ENCODE measurements at places on chromosomes 7 and 10. TPM values are rescaled to one million over a fixed set of nuclear protein-coding genes. Genes with fewer than 3 reads are reported as not detected.

The DLG5 gene
- total RNA-seq, result 90.5 TPM

DNA sequence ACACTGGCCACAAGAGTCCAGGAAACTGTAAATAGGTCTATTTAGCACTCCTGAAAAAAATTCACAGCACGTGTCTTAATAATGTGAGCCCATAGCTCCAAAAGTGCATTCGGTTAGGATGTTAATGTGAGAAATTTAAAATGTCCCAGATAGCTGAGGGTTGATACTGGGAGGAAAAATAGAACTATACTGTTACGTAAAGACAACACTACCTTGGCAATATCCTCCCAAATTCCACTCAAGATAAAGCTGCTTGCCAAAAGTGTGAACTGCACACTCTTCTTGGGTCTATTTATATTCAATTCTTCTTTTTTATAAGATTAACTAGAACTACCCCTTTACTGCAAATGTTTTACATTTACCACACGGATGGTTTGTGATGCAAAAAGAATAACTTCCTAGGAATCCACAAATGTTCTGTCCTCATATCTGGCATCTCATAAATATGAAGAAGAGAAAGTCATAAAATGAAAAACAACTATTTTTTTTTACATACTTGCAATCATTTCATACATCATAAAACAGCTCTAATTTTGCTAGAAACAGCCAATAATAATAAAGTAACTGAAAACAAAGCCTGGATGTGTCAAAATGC lies 10.4 kb downstream of the RAB11FIP2 start:
- H3K36me3 ChIP-seq, result no peaks in the 10 kb centered on the region
- H3K27ac ChIP-seq, result no peak overlapping the region
- peaks cover 35% of the 10 kb centered on the region for H3K4me1 ChIP-seq
- no peak for DNase-seq

GRCh38 chr10:34400075-34400474 lies 415.0 kb downstream of the PARD3 start:
- no peaks in the 10 kb centered on the region for H3K36me3 ChIP-seq
- H3K4me1 ChIP-seq, result peaks cover 17% of the 10 kb centered on the region
- DNase-seq, result no peak
- H3K27ac ChIP-seq, result no peak overlapping the region
- no peak overlapping the region for H3K4me3 ChIP-seq
- H3K27me3 ChIP-seq, result no peaks in the 10 kb centered on the region

The FFAR4 gene
- 0.42 TPM for total RNA-seq

DNA sequence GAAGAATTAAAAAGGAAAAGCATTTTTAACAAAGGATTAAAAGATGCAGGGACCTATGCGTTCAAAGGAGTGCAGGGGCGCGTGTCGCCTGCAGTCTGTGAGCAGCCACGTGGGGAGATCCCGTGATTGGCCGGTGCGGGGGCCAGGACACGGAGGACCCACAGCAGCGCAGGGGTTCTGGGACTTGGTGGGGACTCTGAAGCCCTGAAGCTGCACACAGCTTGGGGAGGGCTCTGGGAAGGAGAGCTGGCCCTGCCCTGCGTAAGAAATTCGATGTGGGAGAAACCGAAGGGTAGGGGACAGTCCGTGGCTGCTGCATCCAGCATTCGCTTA lies 268.1 kb downstream of the KLF6 start:
- H3K4me3 ChIP-seq, result no peak overlapping the region
- H3K27ac ChIP-seq, result no peak overlapping the region
- H3K4me1 ChIP-seq, result no peaks in the 10 kb centered on the region
- H3K36me3 ChIP-seq, result no peaks in the 10 kb centered on the region
- no peak for DNase-seq
- H3K27me3 ChIP-seq, result no peaks in the 10 kb centered on the region

- H3K27ac ChIP-seq, result no peak overlapping the region
- no peak overlapping the region for H3K4me3 ChIP-seq
- no peak for DNase-seq
- no peaks in the 10 kb centered on the region for H3K36me3 ChIP-seq
These were observed 26.8 kb upstream of the ARMC3 start for GRCh38 chr10:22900841-22901601.
